Stimulated activated CD8-positive, alpha-beta memory T cell treated with anti-CD3 and anti-CD28 coated beads, Interleukin-15, amount 100 ng/mL, for 1 hour (primary cell): ENCODE measurements at places on chromosomes 2 and 18.

- DNase-seq, result no peak
These were observed 85.2 kb downstream of the RBMS1 start for GRCh38 chr2:160408173-160408958.

DNA sequence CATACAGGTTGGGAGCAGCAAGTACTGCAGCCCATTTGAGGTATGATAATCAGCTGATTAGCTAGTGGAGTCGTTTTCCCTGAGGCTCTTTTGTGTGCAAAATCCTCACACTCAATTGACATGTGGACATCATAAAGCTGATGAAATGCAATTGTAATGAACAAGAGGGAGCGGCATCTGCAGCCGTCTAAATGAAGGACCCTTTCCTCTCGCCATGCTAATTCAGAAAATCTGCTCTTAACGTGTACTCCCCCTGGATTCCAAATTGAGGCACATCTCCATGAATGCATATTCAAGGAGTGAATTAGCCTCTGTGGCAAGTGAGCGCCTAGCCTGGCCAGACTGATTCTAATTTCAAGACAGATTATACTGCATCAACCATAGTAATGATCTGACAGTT, 260.9 kb upstream of the ATP5MC3 start:
- no peak for DNase-seq

- no peak for DNase-seq
These were observed 109.2 kb downstream of the NOL4 start for GRCh38 chr18:34115409-34116081.

DNA sequence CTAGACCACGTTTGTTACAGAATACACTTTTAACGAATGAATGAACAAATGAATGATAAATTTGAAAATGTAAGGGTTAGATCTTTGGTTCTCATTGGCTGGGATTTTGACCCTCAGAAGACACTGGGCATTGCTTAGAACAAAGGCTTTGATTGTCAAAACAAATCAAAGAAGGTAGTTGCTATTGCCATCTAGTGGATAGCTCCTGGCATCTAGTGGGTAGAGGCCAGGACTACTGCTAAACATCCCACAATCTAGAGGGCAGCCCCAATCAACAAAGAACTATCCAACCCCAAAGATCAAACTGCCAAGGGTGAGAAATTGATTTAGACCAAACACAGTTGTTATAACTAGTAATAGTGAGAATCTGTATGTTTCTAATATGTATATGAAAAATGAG, 552.3 kb downstream of the KCNJ3 start:
- no peak for DNase-seq

GRCh38 chr18:13894531-13894930, 20.8 kb downstream of the MC2R start:
- DNase-seq, result no peak

- DNase-seq, result no peak
These were observed 103.4 kb upstream of the CAVIN2 start for GRCh38 chr2:191950132-191950874.

- DNase-seq, result no peak
These were observed 186.9 kb upstream of the PXDN start for GRCh38 chr2:1931003-1931914.

GRCh38 chr2:27640722-27641245, 11.9 kb downstream of the GPN1 start:
- DNase-seq, result no peak

DNA sequence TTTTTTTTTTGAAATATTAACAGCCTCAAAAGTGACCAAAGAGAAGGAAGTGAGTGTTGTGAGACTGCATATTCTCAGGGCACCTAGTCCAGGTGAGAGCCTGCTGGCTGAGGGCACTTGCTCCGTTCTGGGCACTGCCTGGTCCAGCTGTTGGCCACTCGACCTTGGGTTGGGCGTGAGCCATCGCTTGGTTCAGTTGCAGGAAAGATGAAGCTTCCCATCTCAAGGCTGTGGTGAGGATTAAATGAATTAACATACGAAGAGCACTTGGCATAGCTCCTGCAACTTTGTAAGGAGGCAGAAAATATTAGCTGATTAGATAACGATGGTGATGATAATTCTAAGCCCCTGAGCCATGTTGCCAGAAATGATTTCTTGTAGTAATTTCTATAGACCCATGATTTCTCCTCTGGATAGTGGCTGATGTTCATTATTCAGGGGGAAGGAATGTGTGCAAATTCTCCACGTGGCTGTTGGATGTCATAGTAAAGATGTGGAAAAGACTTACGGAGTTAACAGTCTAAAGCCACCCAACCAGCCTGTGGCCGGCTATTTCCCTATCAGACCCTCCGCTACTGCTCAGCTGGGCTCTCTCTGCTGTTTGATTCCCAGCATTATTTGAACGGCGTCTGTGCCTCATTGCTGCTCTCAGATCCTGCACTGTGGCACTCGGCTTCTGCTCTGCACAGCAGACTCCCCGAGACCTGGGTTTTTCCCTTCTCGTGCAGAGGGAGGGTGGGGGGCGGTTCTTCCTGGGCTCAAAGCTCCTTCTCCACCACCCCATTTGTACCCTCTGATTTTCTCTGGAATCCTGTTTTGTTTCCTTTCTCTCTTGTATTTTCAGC, 221.1 kb downstream of the GALR1 start:
- no peak for DNase-seq

- DNase-seq, result no peak
These were observed 79.9 kb downstream of the PARD3B start for GRCh38 chr2:204625135-204625534.

- DNase-seq, result no peak
These were observed 16.9 kb downstream of the PUM2 start for GRCh38 chr2:20333738-20334137.

DNA sequence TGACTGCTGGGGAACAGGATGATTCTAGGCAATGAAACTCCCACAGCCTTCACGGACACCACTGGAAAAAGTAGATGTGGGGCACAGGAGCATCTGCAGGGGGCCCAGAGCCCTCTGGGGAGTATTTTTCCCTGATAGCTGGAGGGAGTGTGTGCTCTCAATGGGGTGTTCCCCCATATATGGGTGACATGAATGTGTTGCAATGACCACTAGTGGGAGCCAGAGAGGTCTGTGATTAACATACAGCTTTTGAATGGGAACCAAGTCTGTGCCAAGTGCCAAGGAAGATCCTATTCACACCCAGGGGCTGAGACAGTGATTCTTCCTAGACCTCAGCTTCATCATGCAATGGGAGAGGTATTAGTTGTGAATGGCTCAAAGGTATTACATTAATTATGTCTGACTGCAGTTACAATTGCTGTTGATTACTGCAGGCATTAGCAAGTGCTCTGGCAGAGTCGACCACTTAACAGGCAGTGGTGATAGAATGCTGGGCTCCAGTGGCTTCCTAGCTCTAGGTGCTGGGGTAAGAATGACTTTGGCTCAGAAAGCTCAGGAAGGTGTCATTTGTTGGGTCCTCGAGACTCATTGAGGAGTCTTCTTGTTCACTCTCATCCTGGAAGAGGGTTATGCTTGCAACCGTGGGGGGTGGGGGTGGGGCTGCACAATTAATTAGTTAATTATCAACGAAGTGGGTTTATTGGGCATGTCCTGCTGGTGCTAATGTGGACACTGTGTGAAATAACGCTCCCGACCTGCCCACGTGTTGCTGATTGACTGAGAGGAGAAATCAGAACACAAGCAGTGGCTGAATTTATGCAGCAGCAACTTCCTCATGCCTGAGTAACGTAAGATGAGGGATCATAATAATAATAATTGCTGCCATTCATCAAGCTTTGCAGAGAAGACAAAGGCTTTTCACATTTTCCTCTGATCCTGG, 194.1 kb downstream of the CLIP4 start:
- no peak for DNase-seq

GRCh38 chr2:74917702-74918619, 40.5 kb upstream of the POLE4 start:
- DNase-seq, result no peak

DNA sequence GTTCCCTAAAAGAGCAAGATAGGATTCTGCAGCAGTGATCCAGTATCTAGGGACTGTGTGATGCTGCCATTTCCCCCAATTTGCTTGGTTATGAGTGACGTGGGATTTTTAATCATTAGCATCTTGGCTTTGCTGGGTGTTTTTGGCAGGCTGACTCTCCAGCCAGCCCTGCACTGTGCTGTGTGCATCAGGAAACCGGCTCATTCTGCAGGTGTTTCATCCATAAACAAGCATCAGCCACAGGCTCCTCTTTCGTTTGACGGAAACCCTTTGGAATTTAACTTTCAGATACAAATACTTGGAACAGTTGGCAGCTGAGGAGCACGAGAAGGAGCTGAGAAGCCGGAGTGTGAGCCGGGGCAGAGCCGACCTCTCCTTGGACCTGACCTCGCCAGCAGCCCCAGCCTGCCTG, 135.9 kb downstream of the TPGS2 start:
- DNase-seq, result no peak

GRCh38 chr2:71672826-71673795, 219.8 kb downstream of the DYSF start:
- DNase-seq, result no peak

- no peak for DNase-seq
These were observed 12.0 kb upstream of the ARHGAP15 start for GRCh38 chr2:143117225-143117624.

DNA sequence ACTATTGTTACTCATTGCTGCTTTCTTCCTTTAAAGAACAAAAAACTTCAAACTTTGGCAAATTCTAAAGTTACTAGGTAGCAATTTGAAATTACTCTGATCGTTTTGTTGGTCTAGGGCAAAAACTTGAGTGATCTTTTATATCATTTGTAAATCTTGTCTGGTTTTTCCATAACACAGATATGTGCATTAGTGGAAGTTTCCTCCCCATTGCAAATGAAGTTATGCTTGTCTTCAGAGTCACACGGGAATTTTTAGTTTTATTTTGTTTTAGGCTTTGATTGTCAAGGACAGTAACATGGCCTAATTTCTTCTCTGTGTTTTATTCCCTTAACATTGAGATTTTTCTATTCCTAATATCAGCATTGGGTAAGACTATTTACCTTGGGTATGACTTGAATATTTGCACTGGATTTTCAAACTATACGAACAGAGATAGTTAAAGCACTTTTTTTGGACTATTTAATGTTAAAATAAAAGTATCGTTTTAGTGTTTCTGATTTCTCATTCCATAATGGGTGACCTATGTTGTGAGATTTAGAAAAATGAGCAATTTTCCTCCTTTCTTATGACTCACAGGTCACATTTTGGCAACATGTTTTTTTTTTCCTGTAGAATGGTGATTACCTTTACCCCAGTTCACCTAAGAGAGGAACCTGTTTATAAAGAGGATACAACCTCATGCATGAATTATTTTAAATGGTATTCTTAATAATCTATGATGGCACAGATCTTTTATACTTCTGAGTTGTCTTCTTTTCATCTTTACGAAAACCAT, 65.0 kb downstream of the BABAM2 start:
- DNase-seq, result no peak

GRCh38 chr2:134676960-134677359, 41.8 kb downstream of the TMEM163 start:
- DNase-seq, result no peak

DNA sequence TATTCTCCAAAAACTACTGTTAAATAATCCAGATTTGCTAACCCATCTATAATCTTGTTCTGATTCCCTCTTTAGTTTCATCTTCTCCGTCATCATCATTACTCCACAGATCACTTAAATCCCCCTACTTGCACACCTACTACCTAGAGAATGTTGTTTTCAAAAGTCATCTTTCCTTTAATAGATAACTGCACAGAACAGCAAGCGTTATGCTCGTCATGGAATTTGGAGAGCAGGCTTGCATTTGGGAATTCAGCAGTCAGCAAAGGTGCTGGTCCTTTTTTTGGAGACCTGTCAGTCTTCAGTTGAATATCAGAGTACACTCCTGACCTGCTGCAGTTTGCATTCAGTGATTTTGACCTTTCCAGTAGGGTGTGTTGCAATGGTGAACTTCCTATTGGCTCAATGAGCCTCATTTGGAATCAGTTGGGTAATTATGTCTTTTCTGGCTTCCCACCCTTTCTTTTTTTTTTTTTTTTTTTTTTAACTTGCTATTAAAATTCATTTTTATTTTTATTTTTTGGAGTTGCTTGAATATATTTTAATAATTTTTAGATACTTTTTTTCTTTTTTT, 110.6 kb downstream of the HNRNPLL start:
- no peak for DNase-seq

GRCh38 chr2:156561326-156561725, 125.1 kb downstream of the GPD2 start:
- no peak for DNase-seq

GRCh38 chr2:171741189-171741588, 53.9 kb downstream of the DYNC1I2 start:
- DNase-seq, result no peak

GRCh38 chr2:121596221-121597080, 52.8 kb downstream of the CLASP1 start:
- DNase-seq, result no peak

- DNase-seq, result no peak
These were observed 185.0 kb downstream of the ANAPC1 start for GRCh38 chr2:111698743-111699554.
